ENCODE measurements at places on chromosomes 2 and 18.

- no peak for DNase-seq
Observed at GRCh38 chr2:110910423-110910822, 178.1 kb downstream of the ACOXL start.

DNA sequence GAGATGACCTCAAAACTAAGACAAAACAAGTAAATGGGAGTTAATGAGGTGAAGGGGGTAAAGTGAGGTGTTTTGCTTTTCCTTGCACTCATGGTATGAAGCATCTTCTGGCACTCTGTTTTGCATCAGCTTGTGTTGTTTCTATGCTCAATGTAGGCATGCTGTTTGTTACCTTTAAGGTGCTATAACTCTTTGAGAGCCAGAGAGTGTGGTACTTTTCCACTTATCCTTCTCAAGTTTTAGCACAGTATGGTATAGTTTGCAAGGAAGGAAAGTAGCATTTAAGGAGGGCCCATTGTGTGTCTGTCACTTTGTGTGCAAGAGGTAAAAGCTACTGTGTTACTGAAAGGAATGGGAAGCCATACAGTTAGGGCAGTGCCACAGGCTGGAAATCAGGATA lies 17.5 kb upstream of the CXCR4 start:
- no peak for DNase-seq

- DNase-seq: no peak
Observed at GRCh38 chr2:129191530-129191929, 787.9 kb upstream of the RAB6C start.

- DNase-seq: no peak
Observed at GRCh38 chr18:42568773-42569172, 546.7 kb downstream of the RIT2 start.

GRCh38 chr18:62060820-62061219 lies 126.0 kb downstream of the PIGN start:
- DNase-seq: no peak

- DNase-seq: no peak
Observed at GRCh38 chr2:62348700-62349099, 152.8 kb downstream of the B3GNT2 start.
